D341Med (cell line): ENCODE measurements at places on chromosomes 7 and 10.

DNA sequence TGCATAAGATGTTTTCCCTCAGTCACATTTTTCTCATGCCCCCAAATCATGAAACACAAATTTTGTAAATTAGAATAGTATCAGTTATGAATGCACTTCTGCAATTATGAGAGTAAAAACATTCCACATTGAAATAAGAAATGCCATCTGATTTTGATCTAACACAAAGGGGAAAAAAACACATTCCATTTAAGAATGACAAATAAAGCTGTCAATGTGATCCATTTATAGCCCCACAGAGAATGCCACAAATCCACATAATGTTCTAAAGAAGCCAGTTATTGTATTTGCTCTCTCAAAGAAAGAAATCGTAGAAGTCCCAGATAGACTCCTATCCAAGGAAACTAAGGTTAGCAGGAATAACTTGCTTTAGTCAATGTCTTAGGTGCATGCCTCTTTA, 48.7 kb upstream of the RHOBTB1 start:
- DNase-seq: no peak

GRCh38 chr7:94414980-94415379, 20.3 kb downstream of the COL1A2 start:
- no peak for DNase-seq

DNA sequence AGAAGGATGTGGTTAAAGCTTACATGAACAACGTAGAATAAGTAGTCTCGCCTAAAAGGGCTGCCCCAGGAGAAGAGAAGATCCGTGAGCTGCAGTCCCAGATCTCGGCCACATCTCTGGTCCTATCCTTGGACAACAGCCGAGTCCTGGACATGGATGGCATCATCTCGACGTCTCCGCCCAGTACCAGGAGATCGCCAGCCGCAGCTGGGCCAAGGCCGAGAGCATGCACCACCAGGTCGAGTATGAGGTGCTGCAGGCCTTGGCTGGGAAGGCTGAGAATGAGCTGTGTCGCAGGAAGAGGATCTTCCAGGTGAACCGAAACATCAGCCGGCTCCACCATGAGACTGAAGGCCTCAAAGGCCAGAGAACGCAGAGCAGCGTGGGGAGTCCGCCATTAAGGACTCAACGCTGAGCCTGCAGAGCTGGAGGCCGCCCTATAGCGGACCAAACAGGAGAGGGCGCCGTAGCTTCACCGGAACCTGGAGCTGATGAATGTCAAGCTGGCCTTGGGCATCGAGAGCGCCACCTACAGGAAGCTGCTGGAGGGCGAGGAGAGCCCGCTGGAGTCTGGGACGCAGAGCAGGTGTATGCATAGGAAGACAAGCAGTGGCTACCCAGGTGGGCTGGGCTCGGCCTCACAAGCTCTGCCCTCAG, 22.2 kb downstream of the LIPK start:
- DNase-seq: no peak

DNA sequence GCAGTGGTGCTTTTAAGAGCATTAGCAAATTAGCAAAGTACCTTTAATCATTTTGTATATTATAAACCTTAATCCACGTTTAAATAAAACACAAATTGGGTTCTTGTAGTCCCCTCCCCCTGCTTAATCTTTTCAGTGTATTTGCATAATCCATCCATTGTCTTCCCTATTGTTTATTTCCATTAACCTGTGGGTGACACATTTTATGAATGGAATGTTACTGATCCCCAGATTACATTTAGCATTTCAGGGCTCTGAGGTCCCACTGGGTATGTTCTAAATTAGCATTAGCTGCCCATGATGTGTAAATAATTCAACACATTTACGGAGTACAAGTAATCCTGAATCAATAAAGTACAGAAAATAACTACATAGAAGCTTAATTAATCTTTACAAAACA, 138.4 kb upstream of the FEZF1 start:
- DNase-seq: peak; percentile 26

GRCh38 chr10:91607646-91608403, 25.0 kb downstream of the PPP1R3C start:
- no peak for DNase-seq

DNA sequence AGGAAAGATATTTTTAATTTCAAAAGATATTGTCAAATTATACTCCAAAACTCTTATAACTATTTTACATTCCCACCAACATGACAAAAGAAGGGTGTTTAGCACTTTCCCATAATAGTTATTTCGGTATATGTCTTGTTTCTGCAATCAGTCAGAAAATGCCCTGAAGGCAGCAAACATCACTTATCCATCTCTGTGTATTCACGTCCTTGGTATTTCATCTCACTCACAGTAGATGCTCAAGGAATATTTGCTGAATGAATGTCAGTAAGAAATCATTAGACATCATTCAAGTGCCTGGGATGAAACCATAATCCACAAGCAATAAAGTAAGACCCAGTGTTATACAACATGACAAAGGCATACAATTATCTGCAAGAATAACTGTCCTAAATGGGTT, 112.7 kb downstream of the GFRA1 start:
- DNase-seq: no peak
